Uterus (tissue), 4 donors: ENCODE measurements at places on chromosomes 13 and 19. TPM values are rescaled to one million over a fixed set of nuclear protein-coding genes. Genes with fewer than 3 reads are reported as not detected.

DNA sequence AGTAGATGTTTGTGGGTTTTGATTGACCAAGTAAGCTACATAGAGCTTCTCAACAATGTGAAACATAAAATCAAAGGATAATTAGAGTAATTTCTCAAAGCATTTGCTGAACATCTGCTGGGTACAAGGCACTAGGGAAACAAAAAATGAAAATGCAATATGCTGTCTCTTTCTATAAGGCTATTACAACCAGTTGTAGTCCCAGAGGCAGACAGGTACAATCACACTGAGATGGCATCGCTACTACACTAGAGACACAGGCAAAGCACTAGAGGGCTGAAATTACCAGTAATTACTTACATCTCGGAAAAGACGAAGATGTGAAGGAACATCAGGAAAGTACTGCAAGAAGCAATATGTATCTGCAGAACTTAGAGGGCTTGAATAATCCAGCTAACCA lies 133.3 kb downstream of the LHFPL6 start:
- DNase-seq: no peak

DNA sequence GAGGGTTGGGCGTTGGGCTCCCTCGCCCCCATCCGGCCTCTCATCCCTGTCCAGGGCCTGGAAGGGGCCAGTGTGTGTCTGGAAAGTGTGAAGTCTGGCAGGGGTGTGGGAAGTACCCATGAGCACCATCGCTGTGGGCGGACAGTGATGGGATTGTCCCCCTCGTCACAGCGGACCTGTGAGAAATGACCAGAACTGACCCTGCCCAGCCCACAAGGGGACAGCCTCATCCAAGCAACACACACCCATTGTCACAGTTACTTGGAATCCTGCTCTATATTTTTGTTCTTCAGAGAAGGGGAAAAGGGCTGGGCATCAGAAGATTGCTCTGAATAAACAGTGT lies 18.6 kb downstream of the MCF2L start:
- no peak for DNase-seq

DNA sequence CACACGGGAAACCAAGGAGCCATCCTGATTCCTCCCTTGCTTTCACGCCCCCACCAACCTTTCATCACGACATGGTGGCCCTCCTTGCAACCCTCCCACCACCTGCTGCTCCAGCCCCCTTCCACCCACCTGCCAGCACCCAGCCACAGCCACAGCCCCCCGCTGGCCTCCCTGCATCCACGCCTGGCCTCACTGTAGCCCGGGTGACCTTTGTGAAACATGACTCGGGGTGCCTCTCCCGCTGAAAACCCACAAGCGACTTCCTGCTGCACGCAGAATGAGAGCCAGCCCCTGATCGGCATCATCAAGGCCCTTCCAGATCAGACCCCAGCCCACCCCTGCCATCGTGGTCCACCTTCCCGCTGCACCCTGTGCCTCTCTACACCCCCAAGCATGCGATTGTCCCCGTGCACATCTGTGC lies 14.9 kb downstream of the POP4 start:
- DNase-seq: no peak

DNA sequence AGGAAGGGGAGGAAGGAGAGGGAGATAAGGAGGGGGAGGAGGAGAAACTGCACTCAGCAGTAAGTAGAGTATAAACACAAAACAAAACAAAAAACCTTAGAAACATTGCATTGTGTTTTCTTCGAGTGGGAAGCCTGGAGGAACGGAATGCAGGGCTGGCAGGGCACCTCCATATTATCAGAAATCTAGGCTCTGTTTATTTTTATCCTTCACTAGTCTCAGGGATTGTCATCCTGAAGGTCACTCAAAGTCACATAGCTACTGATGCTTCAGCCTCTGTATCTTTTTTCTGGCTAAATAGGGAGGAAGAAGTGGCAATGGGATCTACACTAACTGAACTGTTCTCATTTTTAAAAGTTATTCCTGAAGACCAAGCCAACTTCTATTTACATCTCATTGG lies 467.8 kb downstream of the KCTD12 start:
- DNase-seq: no peak

- no peak for DNase-seq
Measured at GRCh38 chr13:43388282-43389034, 365.1 kb downstream of the DNAJC15 start.

DNA sequence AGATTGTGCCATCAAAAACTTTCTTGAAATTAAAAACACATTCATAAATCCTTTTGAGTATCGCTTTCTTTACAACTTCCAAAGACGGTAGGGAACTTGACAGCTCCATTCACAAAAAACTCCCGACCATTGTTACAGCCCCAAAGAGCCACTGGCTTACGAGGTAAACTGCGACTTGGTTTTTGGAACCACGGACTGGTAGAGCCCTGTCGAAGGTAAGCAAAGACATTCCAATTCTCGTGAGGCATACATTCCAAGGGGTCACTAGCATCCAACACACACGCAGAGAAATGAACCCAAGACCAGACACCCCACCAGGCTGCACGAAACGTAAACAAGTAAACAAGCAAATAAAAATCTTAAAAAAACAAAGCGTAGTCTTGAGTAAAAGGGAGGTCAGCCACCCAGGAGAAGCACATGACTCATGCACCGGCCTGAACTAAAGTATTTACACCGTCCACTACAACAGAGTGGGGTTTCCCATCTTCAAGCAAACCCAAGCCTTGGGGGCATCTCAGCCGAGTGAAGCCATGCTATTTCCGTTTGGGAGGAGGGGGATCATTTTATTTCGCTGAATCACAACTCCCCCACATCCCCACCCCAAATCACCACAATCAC lies 1.4 kb downstream of the BRD4 start:
- no peak for DNase-seq

DNA sequence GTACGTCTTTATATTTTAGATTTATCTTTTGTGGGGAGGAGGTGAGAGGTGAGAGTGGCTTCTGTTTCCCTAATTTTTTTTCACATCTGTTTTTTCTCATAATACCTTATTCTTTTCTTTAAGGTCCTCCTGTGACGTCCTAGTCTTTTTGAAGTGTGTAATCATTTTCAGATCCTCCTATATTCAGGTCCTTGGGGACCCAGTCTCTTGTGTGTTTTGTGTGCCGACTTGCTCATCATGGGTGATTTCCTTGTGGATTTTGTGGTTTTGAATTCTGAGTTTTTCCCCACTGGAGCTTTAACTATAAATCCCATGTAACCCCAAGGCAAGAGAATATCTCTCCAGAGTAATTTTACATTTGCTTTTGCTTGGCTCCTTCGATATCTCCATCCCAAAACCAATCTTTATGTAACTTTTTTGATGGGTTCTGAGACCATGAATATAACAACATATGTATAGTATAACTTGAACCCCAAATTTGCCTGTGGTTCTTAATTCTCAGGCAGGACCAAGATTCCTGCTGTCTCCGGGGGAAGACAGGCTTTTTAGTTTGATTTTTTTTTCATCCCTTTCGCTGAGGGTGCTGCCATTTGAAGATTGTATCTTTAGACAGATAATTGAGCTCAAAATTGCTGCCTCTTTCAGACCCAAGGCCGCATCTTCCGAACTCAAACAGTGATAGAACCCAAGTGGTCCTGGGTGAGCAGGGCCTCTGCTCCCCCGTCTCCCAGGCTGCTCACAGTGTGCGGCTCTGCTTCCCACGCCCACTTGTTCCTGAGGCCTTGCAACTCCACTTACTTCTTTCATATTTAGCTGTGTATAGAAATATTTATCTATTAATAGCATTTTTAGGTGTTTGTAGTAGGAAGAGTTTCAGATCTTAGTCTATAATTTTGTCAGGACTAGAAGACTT lies 59.1 kb upstream of the GPR183 start:
- DNase-seq: no peak

DNA sequence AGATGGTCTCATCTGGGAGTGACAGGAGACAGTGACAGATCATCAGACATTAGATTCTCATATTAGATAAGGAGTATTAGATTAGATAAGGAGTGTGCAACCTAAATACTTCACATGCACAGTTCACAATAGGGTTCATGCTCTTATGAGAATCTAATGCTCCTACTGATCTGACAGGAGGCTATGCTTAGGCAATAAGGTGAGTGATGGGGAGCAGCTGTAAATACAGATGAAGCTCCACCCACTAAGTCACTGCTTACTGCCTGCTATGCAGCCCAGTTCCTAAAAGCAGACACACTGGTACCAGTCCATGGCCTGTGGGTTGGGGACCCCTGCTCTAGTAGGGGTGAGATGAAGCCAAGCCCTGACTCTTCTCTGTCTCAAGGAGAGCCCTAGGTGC lies 10.0 kb upstream of the IGFL3 start:
- DNase-seq: no peak

- DNase-seq: no peak
Measured at GRCh38 chr13:23069566-23069965, 111.2 kb upstream of the SGCG start.

The CEACAM1 gene
- total RNA-seq: 0.51 TPM

The USHBP1 gene
- total RNA-seq: 23.8 TPM

The ZNF177 gene
- 5.8 TPM for total RNA-seq

The PDX1 gene
- total RNA-seq: not detected
